Liver (tissue), 10 donors: ENCODE measurements at places on chromosomes 4 and X. TPM values are rescaled to one million over a fixed set of nuclear protein-coding genes. Genes with fewer than 3 reads are reported as not detected.
A peak's percentile ranks its signal among the peaks of the same experiment; 100 is the strongest.

DNA sequence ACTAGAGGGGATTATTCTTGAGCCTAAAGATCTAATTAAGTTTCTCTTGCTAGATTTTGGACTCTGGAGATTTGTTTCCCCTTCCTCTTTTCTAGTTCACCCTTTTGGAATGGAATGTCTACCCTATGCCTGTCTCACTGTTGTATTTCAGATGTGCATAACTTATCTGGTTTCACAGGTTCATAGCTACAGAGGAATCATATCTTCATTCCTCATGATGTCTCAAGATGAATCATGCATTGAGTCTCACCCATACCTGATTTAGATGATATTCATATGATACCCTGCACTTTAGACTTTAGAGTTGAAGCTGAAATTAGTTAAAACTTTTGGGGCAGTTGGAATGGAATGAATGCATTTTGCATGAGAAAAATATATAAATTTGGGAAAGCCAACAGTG is 246.7 kb downstream of the HS3ST1 start:
- no peak for DNase-seq

DNA sequence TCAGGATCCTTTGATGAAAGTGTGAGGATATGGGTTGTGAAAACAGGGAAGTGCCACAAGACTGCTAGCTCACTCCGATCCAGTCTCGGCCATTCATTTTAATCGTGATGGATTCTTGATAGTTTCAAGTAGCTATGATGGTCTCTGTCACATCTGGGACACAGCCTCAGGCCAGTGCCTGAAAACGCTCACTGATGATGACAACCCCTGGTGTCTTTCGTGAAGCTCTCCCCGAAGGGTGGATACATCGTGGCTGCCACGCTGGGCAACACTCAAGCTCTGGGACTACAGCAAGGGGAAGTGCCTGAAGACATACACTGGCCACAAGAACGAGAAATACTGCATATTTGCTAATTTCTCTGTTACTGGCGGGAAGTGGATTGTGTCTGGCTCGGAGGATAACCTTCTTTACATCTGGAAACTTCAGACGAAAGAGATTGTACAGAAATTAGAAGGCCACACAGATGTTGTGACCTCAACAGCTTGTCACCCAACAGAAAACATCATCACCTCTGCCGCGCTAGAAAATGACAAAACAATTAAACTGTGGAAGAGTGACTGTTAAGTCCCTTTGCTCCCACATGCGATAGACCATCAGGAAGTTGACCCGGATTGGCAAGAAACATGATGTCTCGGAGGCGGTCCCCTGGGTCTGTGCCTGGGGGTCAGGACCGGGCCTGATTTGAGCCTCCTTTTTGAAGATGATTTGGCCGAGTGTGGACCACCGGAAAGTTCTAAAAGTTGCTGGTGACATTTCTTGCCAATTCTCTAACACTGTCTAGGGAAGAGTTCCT is 22.2 kb downstream of the LIAS start:
- no peak for DNase-seq

DNA sequence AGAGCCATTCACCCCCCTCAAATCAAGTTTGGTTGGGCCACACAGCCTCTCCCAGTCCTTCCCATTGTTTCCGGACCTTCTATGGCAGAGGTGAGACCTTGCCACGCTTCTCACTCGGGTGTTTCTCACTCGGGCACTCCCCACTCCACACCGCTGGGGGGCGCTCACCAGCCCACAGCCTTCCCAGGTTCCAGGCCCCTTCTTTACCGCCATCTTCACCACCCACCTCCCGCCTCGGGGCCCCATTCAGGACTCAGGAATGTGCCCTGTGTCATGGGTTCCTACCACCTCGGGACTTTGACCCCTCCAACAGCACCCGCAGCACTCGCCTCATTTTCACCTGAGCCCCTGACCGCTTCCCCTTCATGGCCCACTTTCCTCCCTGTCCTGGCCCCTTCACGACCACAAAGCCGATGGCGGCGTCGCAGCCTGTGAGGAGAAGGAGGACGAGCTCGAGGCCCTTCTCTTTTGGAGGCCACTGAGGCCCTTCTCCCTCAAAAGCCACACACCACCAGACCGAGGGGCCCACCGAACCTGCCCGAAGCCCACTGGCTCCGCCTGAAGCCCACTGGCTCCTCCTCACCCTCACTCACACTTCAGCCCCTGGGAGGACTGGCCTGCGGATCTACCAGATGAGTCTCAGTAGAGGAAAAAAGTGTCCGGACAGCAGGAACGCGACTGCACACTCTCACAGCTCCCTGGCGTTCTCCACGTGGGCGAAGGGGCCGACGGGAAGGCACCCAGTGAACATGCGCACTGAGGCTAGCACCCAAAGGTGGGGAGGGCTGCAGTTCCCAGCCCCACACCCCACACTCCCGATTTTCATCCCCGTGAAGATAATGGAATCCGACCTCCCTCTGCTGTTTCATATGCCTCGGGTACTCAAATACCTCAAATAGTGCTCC is at the start of gene PAGE1:
Gene PAGE1 (minus strand): TSS at position 709 of the 905 bp plus-strand sequence. CDS start 1,214 bp downstream, outside the sequence.
- DNase-seq = no peak

Gene TLR10
- 0.17 TPM for total RNA-seq

- DNase-seq = no peak
Measured at GRCh38 chr4:109275066-109275745, 27.3 kb downstream of the COL25A1 start.

Gene PJA1
- total RNA-seq = 4.6 TPM

- DNase-seq = peak; percentile 37
Measured at GRCh38 chrX:24081661-24082154, 27.0 kb downstream of the EIF2S3 start.

GRCh38 chr4:75708218-75708691 is 16.1 kb upstream of the USO1 start:
- DNase-seq = no peak

DNA sequence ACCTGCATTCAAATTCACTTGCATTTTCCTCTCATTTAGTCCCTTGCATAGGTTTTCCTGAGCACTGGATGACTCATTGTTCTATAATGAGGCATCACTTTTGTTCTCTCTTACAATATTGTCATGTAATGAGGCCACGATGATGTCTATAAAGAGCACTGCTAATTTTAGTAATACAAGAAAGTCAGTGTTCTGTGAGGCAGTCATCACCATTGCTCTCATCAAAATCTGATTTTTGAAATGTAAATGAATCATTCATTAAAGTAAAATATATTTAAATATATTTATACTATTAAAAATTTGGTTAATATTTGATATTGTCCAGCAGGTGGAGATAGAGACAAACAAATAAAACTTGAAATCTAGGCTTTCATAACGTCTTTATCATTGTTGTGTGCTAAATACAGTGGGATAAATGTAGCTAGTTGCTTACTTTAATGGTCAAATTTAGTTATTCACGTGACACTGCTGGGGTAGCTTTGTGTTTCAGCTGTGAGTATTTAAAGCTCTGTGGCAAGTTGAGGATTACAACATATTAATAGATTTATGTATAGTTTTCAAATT is 15.4 kb downstream of the HMGB2 start:
- no peak for DNase-seq

GRCh38 chr4:173909294-173909693 is 374.2 kb downstream of the FBXO8 start:
- no peak for DNase-seq

Gene SULT1B1
- total RNA-seq = 0.28 TPM

DNA sequence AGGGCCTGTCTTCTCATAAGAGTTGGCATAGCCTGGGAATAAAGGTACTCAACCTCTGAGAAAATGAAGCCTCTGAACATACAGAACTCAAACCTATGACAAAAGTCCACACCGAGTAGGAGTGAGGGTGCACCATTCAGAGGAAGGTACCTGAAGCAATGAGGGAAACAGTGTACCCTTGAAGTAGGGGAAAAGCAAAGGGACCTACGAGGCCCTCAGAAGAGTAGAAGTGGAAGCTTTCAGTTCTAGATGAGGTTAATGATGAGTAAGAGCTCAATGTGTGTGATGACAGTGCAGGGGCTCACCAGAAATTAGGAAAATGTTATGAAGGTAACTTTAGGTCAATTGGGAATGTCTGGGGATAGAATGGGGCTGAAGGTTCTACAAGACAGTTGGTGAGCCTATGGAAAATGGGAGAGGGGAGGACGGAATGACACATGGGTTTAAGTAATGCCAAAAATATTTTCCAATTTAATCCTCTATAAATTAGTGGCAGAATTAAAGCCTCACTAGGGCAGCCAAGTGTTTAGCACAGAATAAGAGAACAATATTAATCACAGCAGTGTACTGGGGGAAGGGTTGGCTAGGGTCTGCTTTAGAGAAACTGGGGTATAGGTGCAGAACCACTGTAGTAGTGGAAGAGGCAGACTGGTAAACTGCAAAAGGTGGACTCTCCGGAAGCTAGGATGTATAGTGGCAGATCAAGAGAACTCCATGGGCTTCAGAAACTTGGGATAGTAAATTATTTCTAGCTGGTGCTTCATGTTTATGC is 39.8 kb downstream of the RAB33A start:
- no peak for DNase-seq

GRCh38 chr4:30103455-30103854 is 616.7 kb upstream of the PCDH7 start:
- DNase-seq = no peak

Gene CXCL11
- total RNA-seq = 0.79 TPM

DNA sequence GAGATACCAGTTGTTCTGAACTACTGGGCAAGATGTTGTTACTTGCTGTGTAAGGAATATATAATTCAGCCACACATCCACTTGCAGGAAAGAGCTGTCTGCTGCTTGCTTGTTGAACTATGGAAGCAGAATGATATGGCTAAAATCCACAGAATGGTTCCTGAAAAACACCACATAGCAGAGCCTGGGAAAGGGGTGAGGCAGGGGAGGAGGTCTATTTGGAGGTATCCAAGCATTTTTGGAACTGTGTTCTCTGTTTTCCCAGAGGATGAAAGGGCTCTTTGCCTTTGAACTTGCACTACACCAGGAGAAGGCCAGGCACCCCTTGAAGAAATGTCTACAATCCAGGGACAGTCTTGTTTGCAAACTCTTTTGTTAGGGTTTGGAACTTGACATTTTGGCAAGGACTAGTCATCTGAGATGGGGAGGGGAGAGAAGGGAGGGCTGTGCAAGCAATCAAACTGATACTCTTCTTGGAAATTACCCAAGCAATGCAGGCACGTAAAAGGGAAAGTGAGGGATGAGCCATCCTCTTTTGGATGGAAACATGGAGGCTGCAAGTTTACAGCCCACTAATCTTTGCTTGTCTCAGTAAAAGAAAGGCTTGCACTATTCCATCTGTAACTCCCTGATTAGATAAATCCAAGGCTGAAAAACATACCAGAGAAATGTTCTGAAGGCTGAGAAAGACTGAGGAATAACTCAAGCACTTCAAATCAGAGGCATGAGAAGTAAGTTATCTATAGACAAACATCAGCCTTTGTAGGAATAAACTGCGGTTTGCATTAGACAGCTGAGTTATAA is 141.0 kb downstream of the TSPAN5 start:
- no peak for DNase-seq

GRCh38 chr4:100519205-100519604 is 1.4 kb upstream of the EMCN start:
- no peak for DNase-seq

GRCh38 chr4:118765399-118765798 is 70.5 kb downstream of the SEC24D start:
- no peak for DNase-seq

- no peak for DNase-seq
Measured at GRCh38 chr4:160631044-160631443, 1528.2 kb downstream of the RAPGEF2 start.

DNA sequence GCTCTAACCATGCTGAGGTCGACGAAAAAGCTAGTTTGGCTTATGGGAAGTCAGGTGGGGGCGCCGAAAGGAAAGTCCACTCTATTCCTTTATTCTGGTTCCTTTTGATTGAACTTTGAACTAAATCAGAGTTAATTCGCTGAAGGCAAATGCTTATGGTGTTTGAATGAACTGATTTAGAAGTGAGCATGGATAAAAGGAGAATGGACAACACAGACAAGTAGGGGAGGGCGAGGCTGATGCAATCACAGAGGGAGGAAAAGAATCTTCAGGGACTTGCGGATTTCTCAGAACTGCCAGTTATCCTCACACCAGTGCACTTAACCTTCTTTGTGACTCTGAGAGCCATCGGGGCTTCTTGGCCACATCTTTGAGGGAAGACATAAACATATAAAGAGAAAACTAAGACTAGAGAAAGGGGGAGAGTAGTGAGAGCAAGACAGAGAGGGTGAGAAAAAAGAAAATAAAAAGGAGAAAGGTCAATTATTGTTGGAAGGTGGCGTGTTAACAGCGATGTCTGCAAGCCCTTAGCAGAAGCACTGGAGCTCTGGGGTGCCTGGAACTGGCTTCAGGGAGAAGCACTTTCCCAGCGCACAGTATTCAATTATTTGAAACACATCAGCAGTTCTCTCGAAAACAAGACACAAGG is 79.6 kb upstream of the PLAC1 start:
- no peak for DNase-seq

DNA sequence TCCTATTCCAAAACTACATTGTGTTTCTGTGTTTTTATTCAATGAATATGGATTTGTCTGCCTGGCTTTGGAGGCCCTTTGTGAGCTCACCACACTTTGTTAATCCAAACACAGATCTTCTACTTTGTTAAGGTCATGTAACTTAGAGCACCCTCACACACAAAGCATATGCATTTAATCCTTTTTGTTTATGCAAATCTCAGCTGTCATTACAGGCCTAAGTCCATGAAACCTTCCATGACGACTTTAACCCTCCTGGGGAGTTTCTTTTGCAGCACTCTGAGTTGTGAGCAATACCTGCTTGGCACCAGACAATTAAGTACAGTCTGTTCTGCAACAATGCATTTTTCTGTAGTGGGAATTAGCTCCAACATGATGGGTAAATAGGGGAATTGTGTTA is 14.9 kb downstream of the CCSER1 start:
- no peak for DNase-seq

Gene NEUROG2
- total RNA-seq = not detected

Gene DRP2
- total RNA-seq = under 0.01 TPM

GRCh38 chr4:168691631-168692369 is 194.9 kb downstream of the PALLD start:
- DNase-seq = no peak

DNA sequence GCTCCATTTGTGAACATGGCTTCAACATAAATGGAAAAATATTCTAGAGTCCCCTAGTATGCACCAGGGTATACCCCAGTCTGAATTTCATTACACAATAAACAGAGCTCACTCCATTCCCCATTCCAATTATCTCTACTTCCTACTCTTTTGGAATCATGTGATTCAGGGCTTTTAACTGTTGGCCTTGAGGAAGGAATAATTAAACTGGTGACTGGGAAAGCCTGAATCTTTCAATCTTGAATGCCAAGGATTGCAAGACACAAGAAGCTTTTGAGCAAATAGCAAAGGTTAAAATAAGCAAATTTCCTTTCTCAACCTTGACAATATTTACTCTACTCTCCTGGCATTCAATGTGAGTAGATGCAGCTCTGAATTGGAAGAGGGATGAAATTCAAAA is 77.5 kb upstream of the INPP4B start:
- no peak for DNase-seq

GRCh38 chr4:2832309-2832980 is 11.2 kb upstream of the ADD1 start:
- DNase-seq = no peak
